ENCODE measurements at places on chromosomes 6 and 20.
A peak's percentile ranks its signal among the peaks of the same experiment; 100 is the strongest.

- peak; percentile 58 for DNase-seq
These were observed 128.3 kb downstream of the MAP3K7 start for GRCh38 chr6:90458353-90459224.

DNA sequence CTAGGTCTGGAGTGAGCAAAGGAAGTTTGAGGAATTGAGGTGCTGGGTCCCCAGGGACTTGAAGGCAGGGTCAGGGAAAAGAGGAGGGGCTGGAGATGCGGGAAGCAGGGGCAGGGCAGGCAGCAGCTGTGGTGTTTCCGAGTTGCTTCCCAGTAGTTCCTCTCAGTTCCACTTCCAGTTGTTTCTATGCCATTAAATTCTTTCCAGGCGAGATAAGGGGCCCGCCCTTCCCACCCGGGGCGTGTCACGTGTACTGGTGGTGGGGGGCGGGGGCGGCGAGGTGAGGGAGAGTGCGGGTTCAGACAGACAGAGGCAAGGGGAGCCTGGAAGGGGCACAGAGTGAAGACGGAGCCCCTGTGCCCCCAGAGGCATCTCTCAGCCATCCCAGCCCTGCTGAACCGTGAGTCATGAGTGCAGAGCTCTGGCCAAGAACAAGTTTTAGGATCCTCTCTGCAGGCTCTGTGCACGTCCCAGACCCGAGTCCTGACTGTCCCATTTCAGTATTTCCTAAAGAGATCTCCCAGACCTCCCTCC lies 977 bp downstream of the TNXB start:
- no peak for DNase-seq

- DNase-seq, result no peak
These were observed 531.1 kb downstream of the LMBRD1 start for GRCh38 chr6:69265706-69266105.

GRCh38 chr6:80959034-80959433 lies 793.4 kb downstream of the TENT5A start:
- no peak for DNase-seq

GRCh38 chr20:24964506-24964840 lies 15.4 kb downstream of the CST7 start:
- DNase-seq, result no peak

DNA sequence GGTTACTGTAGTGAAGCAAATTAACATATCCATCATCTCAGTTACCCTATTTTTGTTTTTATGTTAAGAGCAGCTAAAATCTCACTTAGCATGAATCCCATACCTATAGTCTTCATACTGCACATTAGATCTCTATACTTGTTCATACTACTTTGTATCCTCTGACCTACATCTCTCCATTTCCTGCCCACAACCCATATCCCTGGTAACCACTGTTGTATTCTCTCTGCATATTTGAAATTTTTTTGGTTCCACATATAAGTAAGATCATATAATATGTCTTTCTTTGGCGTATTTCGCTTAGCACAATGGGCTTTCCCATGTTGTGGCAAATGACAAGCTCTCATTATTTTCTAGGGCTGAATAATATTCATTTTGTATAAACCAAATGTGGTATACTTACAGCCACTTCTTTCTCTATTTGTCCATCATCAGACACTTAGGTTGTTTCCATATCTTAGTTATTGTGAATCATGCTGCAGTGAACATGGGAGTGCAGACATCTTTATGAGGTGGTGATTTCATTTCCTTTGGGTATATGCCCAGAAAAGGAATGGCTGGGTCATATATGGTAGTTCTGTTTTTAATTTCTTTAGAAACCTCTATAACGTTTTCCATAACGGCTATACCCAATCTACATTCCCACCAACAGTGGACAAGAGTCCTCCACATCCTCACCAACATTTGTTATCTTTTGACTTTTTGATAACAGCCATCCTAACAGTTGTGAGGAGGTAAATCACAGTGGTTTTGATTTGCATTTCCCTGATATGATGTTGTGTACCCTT lies 39.8 kb downstream of the BACH2 start:
- no peak for DNase-seq

- DNase-seq, result no peak
These were observed 16.9 kb downstream of the SNPH start for GRCh38 chr20:1282966-1283365.

DNA sequence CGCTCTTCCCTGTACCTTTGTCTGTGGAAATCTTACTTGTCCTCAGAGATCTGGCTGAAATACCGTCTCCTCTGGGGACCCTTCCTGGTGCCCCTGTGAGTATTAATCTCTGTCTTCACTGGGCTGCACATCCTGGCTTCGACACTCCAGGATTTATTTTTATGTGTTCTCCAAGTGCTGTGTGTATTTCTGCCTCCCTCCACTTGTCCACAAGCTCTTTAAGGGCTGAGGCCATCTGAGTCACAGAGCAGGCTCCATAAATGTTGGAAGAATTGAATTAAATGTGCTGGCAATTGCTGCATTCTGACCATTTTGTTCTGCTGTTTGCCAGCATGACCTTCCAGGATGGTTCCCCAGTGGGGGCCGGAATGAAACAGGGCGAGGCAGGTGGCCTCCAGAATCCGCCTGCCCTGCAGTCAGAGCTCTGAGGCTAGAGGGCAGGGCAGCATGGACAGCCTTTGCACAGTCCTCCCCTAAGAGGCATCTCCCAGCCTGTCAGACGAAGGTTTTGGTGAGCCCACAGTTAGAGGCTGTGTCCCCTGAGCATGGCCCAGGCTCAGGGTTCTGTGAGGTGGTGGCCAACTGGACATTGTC lies 105.8 kb downstream of the DLGAP4 start:
- no peak for DNase-seq

- DNase-seq, result no peak
These were observed 465.9 kb upstream of the RNF217 start for GRCh38 chr6:124496334-124496733.

DNA sequence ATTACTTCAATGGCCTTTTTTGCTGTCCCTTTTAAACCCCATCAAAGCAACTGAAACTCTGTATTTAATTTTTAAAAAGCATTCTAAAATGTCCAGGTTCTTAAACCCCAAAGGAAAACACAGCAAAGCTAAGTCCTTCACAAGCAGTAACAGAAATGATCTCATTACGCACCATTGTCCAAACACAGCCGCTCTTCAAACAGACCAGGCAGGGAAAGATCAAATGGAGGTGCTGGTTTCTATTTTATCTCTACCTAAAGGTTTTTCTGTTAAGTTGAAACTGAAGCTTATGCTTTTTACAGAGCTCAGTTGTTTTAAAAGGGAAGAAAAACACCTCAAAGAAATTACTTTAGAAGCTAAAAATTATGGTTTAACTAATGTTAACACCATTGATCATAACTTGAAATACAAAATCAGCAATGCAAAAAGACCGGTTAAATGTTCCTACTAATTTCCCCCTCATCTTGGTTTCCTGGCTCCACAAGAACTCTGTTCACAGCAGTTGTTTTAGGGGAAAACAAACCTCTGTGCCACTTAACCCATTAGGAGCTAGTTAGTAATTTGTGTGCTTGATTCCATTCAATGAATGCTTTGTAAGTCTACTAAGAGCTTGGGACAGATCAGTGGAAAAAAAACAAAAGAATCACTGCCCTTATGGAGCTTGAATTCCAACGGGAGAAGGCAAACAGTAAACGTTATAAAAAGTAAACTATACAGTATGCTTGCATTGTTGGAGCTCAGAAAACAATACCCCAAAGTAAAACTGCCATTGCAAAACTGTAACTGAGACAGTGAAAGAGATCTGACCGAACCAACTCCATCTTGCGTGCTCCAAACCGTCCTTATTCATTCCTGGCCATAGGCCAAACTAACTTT lies 87.4 kb downstream of the CD24 start:
- DNase-seq, result no peak

DNA sequence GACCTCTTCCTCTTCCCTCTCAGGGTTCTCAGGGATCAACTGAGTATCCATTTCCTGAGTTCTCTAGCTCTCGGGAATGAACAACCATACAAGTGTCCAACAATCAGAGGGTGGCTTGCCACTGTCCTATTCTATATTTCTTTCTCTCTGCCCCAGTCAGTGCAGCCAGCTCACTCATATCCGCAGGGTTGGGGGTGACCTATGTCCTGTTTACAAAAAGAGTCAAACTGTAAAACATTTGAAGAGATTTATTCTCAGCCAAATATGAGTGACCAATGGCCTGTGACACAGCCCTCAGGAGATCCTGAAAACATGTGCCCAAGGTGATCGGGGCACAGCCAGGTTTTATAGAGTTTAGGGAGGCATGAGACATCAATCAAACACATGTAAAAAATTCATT lies 10.8 kb upstream of the BTN3A2 start:
- no peak for DNase-seq

- no peak for DNase-seq
These were observed 374.6 kb upstream of the SYNCRIP start for GRCh38 chr6:86017236-86017635.

DNA sequence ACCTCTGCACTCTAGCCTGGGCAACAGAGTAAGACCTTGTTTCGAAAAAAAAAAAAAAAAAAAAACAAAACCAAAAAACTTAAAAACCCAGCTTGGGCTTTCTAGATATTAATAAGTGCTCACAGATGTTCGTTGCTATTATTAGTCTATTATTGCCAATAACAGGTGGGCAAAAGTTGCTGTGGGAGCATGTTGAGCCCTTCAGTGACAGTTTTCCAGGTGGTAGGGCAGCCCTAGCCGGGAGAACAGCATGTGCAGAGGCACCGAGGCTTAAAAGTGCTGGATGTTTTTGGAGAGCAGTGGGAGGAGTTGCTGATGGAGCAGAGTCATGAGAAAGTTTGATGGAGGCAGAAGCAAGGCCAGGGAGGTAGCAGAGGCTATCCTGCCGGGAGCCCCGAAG lies 4.4 kb downstream of the PPP1R16B start:
- no peak for DNase-seq

- DNase-seq, result no peak
These were observed 24.9 kb downstream of the EPHA7 start for GRCh38 chr6:93394471-93394870.

DNA sequence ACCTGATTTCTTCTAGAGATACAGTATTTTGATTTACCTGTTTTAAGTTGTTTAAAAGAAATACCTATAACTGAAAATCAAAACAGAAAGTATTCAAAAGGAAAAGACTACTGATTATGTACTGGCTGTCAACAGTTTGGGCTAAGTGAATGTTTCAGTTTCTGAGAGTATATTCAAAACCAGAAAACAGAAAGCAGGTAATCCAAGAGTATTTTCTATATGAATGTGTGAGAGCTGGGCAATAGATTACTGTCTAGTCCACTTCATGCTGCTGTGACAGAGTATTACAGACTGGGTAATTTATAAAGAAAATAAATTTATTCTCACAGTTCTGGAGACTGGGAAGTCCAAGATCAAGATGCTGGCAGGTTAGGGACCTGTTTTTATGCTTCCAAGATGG lies 261.0 kb downstream of the ARHGAP18 start:
- no peak for DNase-seq
